ENCODE measurements at places on chromosomes 4 and X.

DNA sequence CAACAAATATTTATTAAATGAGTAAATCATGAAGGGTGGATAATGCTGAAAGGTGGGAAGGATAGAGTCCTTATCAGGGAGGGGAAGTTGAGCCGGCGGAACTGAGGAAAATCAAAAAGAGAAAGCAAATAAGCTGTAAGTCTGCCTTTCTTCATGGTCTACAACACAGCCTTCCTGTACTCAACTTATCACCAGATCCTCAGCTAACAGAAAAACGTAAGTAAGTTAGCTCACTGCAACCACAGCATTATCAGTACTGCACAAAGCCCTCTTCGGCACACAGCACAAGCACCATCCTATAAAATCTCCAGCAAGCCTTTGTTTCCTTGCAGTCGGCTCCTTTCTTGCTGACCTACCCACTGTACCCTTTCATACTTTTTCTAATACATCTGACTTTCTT, 70.3 kb downstream of the CRMP1 start:
- DNase-seq: no peak

DNA sequence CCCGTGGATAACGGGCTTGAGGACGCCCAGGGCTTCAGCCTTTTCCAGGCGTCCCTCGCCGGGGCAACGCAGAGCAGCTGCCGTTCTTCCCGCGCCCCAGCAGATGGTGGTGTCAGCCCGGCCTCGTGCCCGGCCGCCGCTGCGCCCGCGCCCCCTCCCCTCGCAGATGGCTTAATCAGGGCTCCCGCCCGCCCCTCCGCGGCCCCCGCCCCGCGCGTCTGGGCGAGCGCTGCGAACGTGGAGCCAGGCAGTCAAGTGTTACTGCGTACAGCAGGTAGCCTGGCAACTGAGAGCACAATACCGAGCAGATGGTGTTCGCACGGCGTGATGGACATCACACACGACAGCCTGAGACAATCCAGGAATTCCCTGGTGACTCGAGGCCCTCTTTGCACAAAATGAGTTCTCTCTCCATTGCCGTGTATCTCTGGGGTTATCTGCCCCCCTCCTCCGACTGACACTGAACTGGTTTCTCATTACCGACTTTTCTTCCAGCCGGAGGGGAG, 69.3 kb downstream of the MGST2 start:
- DNase-seq: peak; percentile 6

GRCh38 chrX:5936438-5936837, 292.2 kb downstream of the NLGN4X start:
- DNase-seq: no peak

- DNase-seq: no peak
Measured at GRCh38 chrX:43019021-43019420, 241.1 kb upstream of the PPP1R2C start.

- DNase-seq: no peak
Measured at GRCh38 chr4:165514739-165515138, 135.9 kb downstream of the CPE start.

GRCh38 chr4:7558436-7558835, 123.7 kb upstream of the PSAPL1 start:
- no peak for DNase-seq

GRCh38 chrX:13064599-13065143, 20.3 kb upstream of the FAM9C start:
- DNase-seq: no peak

DNA sequence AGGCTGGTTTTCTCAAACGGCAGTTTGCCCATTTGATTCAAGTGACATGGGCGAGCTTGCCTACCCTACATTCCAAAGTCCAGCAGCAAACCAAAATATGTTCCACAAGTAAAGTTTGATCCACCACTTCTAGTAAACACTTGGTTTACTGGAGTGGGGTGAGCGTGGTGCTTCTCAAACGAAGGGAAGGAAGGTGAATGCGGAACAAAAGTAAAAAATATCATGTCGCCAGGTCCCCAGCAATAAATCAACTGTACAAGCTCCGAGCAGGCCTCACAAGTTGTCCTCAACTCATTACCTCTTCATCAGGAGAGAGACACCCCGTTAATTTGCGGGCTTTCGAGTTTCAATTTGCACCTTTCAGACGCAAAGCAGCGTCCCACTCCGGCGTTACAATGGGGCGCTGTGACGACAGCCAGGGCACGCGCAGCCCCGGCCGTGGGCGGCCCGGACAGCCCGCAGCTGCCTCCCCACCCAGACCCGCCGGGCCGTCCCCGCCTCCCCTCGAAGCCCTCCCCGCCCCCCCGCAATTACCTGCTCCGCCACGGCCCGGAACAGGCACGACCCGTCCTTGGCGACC, 1.0 kb downstream of the OTUD4 start:
- no peak for DNase-seq

- no peak for DNase-seq
Measured at GRCh38 chr4:67343199-67343598, 202.1 kb downstream of the CENPC start.

GRCh38 chr4:87304745-87305432, 17.8 kb downstream of the HSD17B13 start:
- DNase-seq: no peak

- DNase-seq: no peak
Measured at GRCh38 chr4:13872155-13872554, 244.6 kb upstream of the BOD1L1 start.

GRCh38 chrX:129802863-129803262, 23.1 kb downstream of the SASH3 start:
- no peak for DNase-seq
